Endothelial cell of coronary artery (primary cell): ENCODE measurements at places on chromosomes 16 and 17. TPM values are rescaled to one million over a fixed set of nuclear protein-coding genes. Genes with fewer than 3 reads are reported as not detected.

The SLC16A6 gene
- 0.09 and 0.63 TPM in 2 replicates for total RNA-seq

The EEF2KMT gene
- total RNA-seq = 10.2 and 10.6 TPM in 2 replicates

The SLFN13 gene
- 1.8 and 2.6 TPM in 2 replicates for total RNA-seq

The ABHD15 gene
- total RNA-seq = 4.1 and 7.5 TPM in 2 replicates

The MEIOB gene
- under 0.01 TPM in 1 of 2 replicates, not detected in the other for total RNA-seq

The POLR2C gene
- 106 and 110 TPM in 2 replicates for total RNA-seq

The NGFR gene
- under 0.01 TPM in 2 replicates for total RNA-seq

The CLEC3A gene
- total RNA-seq = not detected in 2 replicates
